ENCODE measurements at places on chromosomes 1 and 21. TPM values are rescaled to one million over a fixed set of nuclear protein-coding genes. Genes with fewer than 3 reads are reported as not detected.

- peak; percentile 28 for DNase-seq
These were observed 176.6 kb downstream of the VPS13D start for GRCh38 chr1:12406211-12407021.

DNA sequence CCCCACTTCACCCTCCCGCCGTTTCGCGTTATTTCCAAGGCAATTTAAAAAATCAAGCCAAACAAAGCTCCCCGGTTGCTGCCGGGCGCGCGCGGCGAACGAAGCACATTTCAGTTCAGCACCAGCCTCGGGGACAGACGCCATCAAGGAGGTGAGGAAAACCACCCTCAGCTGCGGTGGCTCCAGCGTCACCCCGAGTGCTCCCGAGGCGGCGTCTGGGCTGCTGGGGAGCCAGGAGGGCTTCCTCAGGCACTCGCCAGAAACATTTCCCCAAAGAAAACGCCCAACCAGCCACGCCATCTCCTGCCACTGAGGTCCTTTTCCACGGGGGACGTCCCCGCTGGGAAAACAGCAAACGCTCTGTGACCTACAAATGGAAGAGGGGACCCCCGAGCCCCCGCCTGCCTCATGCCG is 623 bp downstream of the GNG4 start:
- DNase-seq, result peak; percentile 67

GRCh38 chr1:180208264-180208663 is 21.8 kb upstream of the LHX4 start:
- DNase-seq, result no peak

DNA sequence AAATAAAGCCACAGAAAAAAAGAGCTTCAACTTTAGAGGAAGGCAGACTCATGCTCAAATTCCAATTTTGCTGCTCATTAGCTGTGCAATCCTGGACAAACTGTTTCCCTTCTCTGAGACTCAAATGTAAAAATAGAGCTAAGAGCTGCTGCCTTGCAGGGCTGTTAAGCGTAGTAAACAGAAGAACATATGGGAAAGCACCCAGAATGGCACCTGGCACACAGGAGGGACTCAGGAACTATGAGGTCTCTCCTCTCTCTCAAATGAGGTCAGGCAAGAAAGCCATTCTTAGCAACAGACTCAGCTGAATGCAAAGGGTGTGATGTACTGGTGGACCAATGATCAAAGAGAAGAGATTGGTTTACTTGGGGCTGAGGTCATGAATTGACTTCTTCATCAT is 61.3 kb downstream of the TRABD2B start:
- no peak for DNase-seq

DNA sequence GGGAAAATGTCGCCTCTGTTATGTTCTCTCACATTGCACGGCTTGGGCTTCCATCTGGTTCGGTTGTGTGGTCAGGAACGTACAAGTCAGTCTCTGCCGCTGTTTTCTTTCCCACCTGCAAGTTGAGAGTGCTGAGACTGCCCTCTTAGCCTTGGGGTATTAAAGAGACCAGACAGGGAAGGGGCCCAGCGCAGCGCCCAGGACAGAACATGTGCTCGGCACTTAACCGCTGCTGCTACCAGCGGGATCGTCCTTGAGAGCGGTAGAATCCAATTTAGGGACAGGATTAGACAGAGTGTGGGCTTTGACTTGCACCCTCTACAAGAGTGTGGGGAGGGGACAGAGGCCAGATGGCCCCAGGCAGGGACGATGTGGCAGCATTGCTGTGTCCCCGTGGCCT is 17.7 kb upstream of the AGPAT3 start:
- DNase-seq, result no peak

UBASH3A gene
- total RNA-seq, result not detected

- no peak for DNase-seq
These were observed 237.3 kb downstream of the RHOU start for GRCh38 chr1:228972576-228972975.

DNA sequence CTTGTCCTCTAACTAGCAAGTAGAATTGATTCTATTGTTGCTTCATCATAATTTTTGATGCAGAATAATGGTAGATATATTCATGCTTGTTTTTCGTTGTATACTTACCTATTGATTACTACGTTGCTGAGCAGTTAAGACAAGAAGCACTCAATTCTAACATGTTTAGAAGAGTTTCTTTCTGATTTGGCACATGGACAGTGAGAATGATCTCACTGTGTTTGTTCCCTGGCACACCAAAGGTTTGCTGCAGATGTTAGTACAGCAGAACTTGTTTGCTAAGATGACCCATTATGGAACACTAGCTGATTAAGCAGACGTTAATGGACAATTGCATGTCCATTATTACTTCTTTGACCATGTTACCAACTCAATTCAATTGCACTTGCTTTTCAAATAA is 184.7 kb upstream of the SGIP1 start:
- DNase-seq, result no peak

Measured in IMR-90 (cell line).